ENCODE measurements at places on chromosomes 1 and 21.

- no peak for DNase-seq
Observed at GRCh38 chr1:185990565-185990964, 256.4 kb downstream of the HMCN1 start.

DNA sequence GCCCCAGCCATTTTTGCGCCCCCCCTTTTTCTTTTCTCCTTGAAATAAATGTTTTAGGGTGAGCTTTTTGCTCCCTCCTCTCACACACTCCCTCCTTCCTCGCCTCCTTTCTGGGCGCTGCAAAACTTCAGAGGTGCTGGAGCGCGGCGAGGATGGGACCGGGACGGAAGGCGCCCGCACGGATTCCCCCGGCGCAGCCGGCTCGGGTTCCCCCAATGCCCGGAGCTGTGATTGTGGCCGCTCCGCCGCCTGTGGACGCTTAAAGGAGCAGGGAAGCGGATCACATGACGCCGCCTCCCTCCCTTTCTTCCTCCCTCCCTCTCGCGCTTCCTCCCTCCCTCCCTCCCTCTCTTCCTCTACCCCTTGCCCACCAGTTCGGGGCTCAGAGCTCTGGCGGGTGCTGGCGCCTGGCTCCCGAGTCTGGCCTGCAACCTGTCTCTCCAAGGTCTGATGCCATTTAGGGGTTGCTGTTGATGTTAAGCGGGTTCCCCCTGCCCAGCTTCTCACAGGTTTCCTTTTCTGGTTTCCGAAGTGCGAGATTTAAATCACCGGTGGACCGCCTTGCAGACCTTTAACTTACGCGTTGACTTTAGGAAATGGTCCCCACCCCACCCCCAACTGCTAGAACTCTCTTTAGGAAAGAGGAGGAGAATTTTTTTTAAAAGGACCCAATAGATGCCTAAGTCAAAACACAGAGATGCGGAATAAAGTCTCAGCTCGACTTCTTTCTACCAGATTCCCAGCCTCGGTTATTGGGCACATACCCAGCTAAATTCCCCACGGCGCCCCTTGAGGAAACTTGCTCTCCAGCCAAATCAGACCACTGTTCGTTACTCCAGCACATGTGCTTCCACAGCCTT is at the start of gene WLS:
TSS of gene WLS (minus strand) at position 235 of the 860 bp plus-strand sequence. CDS start at position 11, 224 bp downstream.
- DNase-seq = no peak

DNA sequence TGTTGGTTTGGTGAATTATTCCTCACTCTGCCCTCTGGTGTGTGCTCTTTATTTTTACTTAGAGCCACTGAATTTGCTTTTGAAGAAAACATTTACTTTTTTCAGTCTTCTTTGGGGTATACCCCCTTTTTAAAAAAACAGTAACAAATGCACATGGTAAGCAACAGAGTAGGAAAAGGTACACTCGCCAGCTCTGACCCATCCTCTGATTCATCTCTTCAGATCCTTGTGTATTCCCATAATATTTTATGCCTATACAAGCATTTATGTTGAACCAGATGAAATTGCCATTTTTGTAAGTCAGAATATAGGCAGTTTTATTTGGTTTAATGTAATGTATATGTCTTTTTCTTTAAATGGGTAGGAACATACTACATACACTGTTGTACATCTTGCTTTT is 28.3 kb downstream of the TTC3 start:
- no peak for DNase-seq

GRCh38 chr21:44618909-44619308 is 7.0 kb downstream of the KRTAP10-8 start:
- peak; percentile 70 for DNase-seq

GRCh38 chr1:243482141-243483022 is 226.5 kb downstream of the SDCCAG8 start:
- DNase-seq = peak; percentile 40

GRCh38 chr1:64171797-64172281 is 31.6 kb upstream of the UBE2U start:
- DNase-seq = no peak

- DNase-seq = no peak
Observed at GRCh38 chr1:228990906-228991569, 255.8 kb downstream of the RHOU start.

- DNase-seq = no peak
Observed at GRCh38 chr1:151577173-151577572, 34.7 kb upstream of the SNX27 start.

DNA sequence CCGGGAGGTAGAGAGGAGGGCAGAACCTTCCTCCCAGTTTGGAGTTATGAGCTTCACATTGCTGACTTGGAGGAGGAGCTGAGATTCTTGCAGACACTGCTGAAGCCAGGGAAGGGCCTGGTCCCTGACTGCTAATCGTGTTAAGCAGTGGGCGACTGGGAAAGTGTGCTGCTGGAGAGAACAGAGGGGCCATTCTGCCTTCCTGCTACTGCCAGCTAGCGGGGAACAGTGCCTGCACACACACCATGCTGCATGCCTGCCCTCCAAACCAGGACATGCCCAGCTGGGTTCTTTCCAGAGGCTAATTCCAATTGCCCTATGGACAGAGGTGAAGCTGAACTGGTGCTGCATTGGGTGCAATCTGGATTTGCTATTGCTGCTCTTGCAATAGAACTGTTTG is 281.4 kb downstream of the AJAP1 start:
- DNase-seq = no peak

DNA sequence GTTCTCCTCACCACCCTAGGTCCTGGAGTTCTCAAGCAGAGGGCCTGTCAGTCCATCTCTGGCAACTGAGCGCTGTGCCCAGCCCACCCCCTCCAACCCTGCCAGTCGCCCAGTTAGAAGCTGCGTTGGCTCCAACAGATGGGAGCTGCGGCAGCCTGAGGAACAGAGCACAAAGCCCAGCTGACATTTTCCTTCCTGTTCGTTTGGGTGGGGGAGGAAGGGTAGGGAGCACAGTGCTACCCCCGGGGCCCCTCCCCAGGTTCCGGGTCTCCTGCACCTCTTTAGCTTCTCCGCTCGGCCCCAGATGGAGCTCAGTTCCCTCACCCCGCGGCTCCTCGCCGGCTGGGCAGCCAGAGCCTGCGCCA is 1.4 kb downstream of the LRRN2 start:
- no peak for DNase-seq

GRCh38 chr1:24551290-24551959 is 4.5 kb upstream of the NCMAP start:
- DNase-seq = no peak

- DNase-seq = no peak
Observed at GRCh38 chr1:7069931-7070330, 284.7 kb downstream of the CAMTA1 start.

DNA sequence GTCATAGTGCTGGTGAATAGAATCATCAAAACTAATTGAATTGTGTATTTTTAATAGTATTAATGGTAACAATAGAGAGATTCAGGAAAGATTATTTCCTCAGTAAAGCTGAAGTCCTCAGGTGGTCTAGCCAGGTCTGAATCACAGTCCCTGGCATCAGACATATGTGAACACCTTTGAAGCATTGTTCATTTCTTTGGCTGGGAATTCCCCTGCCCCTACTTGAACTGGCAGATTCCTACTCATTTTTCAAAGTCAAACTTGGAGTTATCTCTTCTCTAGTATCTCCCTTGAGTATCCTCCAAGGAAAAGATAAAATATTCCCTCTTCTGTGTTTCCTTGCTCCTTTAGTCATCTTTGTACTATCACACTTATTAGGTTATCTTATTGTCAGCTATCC is 759.8 kb downstream of the ADGRL2 start:
- DNase-seq = no peak

GRCh38 chr1:38332649-38333310 is 286.2 kb upstream of the POU3F1 start:
- no peak for DNase-seq

Measured in activated CD8-positive, alpha-beta T cell treated with anti-CD3 and anti-CD28 coated beads for 36 hours (primary cell).